ENCODE measurements at places on chromosomes 12 and 14.

DNA sequence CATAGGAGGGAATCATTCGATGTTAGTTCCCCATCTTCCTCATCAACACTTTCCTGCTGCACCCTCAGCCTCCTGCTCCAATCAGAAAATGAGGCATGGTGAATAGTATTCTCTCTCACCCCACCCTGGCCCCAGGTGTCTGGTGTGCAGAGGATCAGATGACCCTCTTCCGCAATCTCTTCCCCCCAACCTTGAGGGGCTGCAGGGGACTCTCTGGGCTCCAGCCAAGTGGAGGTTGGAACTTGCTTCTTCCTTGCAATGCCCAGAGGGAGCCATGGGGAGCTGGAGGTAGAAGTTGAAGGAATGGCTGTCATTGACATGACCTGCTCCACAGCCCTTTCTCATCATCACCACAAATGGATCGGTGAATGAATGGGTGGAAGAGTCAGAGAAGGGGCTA lies 20.2 kb upstream of the ESRRB start:
- DNase-seq: no peak

DNA sequence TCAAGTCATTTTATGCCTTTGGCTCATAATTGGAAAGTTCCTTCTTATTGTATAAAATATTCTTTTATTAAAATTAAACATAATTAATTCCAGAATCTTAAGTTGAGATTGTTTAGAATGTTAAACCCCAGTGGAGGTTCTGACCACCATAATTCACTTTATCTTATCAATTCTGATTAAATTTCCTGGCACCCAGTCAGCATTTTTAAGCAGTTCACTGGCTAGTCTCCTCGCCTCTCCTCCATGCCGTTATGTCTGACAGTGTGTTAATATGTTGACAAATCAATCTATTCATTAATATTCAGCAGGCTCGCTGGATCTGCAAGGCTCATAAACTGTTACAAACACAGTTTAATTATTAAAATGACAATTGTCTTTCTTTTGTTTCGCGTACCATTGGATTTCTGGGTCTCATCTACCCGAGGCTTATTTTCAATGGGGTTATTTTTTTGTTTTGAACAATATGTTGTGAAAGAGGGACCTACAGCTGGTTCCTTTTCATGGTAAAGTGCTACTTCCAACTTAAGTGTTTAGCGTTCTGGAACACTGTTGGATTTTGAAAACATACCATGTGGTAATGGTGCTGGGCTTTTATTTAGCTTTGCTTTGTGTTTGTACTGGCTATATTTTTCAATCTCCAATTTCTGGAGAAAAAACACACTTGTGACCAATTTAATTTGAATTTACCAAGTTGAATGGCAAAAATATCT lies 339.7 kb downstream of the PRKD1 start:
- no peak for DNase-seq

DNA sequence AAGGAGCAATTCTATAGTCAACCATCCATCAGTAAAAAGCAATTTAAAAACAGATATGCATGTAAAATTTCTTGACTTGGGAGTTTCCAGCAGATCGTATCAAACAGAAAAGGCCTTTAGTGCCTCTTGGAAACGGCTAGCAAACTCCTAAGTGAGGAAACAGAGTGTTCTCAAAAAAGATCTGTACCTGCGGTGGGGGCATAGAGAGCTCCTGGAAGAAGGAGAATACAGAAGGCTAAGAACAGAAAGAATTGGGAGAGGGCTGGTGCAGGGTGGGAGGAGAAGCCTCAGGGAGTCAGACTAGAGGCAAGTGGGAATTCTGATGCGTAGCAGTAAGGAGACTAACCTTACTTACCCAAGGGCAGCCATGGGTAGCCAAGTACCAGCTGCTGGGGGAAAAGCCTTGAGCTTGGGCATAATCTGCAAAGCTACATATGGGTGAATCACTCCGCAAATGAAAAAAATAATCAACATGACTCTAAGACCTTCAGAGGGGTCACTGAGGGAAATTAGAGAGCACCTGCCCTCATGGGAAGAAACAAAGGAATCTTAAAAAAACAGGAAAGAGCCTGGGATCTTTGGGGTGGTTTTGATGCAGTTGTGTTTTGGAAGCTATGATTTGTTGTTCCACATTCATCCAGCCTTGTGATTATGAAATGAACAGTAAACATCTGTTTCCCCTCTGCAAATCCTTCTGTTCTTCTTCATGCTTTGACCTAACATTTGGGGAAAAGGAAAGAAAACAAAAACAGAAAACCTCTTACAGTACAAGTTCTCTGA lies 10.4 kb downstream of the RHOJ start:
- no peak for DNase-seq

GRCh38 chr12:42789808-42790760 lies 200.5 kb upstream of the PRICKLE1 start:
- no peak for DNase-seq

DNA sequence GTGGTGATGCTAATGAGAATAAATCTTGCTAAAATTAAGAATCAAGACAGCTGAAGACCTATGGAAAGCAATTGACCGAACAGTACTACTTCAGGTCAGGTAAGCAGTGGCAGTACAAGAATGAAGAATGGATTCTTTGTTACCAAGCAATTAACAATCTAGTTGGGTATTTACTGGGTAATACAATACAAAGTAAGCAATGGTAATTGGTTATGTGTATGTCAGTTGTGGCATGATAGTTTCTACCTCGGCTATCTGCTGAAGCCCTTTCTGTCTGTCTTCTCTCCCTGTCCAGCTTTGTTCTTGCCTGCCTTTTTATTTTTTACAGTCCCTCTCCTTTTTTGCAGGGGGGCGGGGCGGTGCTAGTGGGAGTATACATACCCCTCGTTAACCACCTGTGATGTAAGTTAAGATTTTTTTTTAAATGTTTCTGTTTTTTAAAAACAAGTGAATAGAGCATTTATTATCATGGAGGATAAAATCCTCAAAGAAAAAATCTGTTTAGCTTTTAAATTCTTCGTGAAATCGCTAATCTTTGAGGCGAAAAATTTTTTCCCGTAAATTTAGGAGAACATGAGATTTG lies 75.9 kb downstream of the RCOR1 start:
- no peak for DNase-seq

DNA sequence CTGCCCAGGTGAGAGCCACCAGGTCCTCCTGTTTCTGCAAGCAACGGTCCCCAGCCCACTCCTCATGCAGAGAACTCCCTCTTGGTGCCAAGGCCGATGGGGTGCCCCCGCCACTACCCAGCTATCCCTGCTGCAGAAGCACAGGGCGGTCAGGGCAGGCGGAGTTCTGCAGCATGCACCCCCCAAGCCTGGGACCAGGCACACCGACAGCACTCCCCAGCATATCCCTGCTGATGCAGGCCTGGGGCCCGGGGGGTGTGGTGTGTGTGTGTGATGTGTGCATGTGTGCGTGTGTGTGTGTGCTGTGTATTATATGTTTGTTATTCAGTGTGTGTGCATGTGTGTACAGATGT lies 27.7 kb upstream of the FZD10 start:
- no peak for DNase-seq

DNA sequence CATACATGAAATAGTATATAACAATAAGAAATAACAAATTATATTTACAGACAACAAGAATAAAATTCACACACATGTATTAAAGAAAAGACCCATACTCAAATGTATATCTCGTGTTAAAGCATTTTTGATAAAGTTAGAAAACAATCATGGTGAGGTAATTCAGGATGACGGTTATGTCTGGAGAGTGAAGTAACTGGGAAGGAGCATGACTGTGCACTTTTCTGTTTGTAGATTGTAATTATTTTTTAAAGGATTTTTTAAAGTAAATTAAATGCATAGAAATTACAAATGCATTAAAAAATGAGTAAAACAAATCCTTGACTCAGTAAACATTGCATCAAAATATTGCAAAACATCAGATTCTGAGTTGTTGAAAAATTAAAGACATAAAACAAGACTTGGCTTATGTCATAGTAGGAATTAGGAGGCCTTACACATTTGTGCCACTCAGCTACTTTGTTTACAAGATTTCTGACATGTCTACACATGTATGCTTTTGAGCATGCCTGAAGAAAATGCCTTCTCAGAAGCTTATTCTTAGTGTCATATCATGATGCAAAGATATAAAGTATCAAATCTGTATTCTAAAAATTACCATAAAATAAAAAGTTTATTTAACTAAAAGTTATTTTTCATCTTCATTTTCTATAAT lies 1325.1 kb downstream of the SLC16A7 start:
- no peak for DNase-seq

- DNase-seq: no peak
These were observed 107.7 kb upstream of the DCN start for GRCh38 chr12:91290354-91290753.

- DNase-seq: no peak
These were observed 24.0 kb downstream of the CREBL2 start for GRCh38 chr12:12635651-12636050.

DNA sequence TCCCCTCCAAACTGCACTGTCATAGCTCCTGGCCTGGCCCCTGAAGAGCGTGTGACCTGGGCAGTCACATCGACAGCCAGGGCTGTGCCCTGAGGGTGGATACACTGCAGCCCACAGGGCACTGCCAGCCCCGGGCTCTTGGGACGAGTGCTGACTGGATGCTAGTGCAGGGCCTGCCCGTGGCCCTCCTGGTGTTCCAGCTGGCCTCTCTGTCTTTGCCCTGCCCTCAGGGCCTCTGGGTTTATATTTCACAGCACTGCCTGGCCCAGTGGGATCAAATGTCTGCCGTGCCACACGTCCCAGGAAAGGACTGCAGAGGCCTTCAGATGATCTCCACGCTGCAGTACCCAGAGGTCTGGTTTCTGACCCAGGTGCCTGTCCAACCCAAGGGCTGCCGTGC lies 10.1 kb upstream of the CCDC197 start:
- DNase-seq: no peak

DNA sequence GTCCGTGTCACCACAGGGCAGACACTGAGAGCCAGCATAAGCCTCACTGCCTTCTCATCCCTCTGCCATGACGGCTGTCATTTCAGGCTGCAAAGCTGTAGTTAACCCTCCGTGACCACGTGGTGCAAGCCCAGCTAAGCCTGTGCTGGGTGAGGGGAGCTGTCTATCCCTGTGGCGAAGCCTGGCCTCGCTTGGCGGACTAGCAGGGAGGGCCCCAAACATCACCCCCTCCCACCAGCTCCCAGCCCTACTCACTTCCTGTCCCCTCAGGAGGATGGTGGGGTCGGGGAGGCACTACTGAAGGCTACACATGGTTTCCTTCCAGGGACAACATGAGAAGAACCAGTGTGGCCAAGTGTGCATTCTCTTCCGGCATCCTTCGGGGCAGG lies 88.2 kb downstream of the CHGA start:
- no peak for DNase-seq

GRCh38 chr14:30551460-30551859 lies 7.5 kb upstream of the G2E3 start:
- no peak for DNase-seq
